ENCODE measurements at places on chromosomes 13 and 19.

DNA sequence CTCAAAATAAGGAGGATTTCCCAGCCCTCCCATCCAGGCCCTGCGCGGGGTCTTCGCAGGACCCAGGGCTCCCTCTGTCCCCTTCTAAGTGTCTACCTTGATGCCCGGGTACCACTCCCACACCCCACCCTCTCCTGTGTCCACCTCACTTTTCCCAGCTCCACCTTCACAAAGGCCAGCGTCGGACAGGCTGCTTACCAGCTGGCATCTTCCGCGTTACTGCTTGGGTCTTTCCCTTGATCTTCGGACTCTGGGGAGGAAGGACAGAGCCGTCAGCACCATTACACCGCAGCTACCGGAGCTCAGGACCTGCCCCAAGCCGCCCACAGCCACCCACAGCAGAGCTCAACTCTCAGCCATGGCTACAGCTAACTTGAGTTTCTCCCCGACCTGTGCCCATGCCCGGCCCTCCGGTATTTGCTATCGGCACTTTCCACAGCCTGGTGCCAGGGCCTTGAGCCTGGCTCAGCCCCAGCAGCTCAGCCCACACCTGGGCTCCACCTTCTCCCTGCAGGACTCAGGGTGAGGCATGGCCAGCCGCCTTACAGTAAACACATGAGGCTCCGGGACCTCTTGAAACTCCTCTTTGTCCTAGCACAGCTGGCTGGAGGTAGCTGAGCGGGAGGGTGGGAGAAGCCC lies 3.8 kb downstream of the C13orf46 start:
- DNase-seq = no peak

DNA sequence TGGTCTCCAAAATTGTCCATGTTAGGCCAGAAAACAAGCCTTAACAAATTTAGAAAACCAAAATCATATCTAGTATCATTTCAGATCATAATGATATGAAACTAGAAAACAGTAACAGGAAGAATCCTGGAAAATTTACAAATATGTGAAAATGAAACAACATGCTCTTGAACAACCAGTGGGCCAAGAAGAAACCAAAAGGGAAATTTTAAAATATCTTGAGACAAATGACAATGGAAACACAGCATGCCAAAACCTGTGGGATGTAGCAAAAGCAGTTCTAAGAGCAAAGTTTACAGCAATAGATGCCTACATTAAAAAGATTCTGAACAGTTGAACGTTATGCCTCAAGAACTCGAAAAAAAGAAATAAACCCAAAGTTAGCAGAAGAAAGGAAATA lies 32.6 kb downstream of the VWA8 start:
- no peak for DNase-seq

DNA sequence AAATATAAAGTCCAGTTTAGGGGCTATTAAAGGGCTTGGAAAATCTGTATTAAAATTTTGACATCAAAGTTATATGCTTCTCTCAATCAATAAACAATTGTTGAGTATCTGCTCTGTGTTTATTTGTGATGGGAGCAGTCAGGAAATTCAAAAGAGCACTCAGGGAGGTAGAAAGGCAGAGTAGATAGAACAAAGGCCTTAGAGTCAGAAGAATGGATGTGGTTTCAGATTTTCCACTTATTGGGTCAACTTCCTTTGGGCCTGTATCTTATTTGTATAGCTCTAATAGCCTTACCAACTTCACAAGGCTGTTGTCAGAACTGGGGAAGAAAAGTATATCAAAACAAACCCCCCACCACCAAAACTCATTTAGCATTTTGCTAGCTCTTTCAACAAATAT lies 302.6 kb downstream of the SPRY2 start:
- DNase-seq = no peak

- DNase-seq = peak; percentile 22
Measured at GRCh38 chr19:40279120-40279551, 6.0 kb downstream of the AKT2 start.

- no peak for DNase-seq
Measured at GRCh38 chr19:38674388-38675171, 27.1 kb downstream of the ACTN4 start.

GRCh38 chr19:34403784-34404108 lies 453 bp upstream of the PDCD2L start:
- no peak for DNase-seq

DNA sequence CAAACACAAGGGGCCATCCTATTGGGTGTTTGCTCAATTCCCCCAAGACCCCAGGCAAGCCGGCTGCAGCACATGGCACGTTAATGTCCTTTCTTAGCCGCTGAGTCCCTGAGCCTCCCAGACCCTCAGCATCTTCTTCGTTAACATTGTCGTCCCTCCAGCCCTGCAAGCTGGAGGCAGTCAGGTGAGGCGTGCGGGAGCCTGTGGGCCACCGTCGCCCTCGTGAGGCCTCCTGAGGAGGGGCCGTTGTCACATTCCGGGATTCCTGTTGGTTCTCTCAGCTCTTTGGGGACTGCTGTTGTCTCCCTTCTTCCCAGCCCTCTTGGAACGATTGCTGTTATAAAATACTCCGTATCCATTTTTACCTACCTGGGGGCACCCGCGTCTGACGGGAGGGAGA lies 140.6 kb downstream of the KDM4B start:
- DNase-seq = no peak

DNA sequence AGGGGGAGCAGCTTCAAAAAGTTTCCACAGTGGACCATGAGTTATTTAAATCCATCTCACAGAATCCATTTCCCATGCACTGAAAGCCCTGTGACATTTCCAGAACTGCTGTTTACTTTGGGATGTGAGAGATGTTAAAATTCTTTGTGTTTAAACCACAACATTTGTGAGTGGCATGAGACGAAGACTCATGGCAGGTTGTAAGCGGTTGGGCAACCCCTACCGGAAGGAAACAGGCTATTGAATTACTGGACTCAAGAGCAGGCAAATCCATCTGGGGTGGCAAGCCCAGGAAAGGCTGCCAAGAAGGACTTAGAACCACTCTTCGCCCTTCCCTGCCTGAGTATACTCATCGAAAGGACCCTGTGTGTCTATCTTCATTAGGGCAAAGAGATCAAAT lies 22.3 kb upstream of the CLDN10 start:
- DNase-seq = no peak

DNA sequence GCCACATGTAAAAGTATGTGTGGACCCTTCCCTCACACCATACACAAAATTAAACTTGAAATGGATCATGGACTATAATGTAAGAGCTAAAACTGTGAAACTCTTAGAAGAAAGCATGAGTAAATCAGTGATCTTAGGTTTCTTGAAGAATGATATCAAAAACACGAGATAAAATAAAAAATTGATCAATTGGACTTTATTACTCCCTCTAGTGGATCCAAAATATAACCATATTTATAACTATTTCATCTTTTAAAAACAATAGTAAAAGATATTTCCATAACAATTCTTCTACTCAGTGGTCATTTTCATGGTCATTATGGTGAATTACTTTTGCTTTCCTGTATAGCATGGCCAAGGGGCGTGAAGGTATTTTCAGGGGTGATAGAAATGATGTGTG lies 174.6 kb upstream of the LSM14A start:
- no peak for DNase-seq

GRCh38 chr13:97395447-97396136 lies 38.4 kb upstream of the RAP2A start:
- no peak for DNase-seq

DNA sequence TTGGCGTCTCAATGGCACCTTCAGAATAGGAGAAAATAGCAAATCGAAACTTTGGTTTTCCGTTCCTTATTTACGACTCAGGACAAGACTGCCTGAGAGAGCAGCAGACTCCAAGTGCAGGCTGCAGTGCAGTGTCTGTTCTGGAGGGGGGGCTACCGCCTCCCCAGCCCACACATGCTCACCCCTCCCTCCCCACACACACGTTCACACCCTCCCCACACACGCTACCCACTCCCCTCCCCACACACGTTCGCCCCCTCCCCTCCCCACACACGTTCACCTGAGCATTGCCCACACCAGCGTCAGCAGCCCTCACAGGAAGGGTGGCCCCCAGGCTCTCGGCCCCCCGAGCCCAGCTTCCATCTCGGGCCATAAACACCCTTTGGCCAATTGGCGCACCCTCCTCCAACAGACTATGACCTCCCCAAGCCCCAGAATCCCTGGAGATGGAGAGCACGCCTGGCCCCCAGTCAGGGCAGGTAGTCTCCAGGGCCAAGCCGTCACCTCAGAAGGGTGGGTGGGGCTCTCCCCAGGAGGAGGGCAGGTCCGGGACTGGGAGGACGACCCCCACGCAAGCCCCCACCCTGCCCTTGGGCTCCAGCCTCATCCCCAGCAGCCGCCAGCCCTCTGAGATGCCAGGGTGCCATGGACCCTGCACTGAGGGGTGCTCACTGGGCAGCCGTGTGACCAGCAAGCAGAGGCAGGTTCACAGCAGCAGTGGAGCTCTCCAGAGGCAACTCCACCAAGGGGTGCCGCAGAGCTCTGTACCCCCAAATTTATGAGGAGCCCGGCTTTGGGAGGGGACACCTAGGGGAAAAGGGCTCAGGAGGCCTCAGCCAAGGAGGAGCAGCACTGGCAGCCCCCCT lies 27.5 kb downstream of the RASA3 start:
- DNase-seq = no peak

DNA sequence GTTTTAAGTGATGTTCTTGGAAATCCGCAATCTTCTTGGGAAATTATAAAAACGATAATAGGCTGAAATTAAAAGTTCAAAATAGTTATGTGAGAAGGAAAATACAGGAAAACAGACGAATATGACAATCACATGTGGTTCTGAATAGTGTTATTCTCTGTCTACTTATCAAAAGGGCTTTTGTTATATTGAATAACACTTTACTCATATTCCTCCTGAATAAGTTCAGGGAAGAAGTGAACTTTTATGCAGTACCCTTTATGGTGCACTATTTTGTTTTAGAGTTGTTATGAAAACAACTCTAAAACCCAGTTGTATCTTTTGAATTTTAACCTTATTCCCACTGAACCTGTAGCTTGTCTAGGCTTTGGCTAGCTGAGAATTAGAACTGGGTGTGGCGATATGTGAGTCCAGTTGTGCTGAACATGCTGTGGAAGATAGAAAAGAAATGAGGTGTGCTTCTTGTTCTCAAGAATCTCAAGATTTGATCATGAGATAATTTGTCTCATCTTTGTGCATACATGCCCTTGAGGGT lies 384.4 kb downstream of the LMO7 start:
- DNase-seq = no peak

DNA sequence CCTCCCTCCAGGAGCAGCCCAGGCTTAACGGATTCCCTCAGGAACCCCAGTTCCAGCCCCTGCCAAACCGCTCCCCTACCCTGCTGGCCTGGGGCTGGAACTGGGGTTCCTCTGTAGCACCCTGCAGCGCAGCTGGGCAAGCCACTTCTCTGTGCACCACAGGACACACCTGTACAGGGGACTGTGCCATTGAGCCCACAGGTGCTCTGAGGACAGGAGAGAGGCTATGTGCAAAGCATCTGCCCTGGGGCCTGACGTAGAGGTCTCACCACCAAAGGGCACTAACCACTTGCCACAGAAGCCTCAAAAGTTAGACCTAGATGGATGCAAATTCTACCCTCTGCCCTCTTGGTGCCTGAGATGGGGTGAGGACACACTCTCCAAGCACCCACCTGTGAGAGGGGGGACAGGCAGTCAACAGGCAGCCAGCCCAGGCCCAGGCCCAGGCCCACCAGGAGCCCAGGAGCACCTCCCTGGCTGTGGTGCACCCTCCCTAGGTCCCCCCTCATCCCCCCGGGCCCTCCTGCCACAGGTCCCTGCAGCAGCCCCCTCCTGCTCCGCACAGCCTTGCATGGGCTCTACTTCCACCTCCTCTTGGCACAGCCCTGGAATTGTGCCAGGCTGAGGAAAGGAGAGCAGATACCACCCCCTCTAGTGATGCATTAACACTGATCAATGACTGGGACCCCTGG lies 27.6 kb upstream of the SLC35E1 start:
- no peak for DNase-seq

DNA sequence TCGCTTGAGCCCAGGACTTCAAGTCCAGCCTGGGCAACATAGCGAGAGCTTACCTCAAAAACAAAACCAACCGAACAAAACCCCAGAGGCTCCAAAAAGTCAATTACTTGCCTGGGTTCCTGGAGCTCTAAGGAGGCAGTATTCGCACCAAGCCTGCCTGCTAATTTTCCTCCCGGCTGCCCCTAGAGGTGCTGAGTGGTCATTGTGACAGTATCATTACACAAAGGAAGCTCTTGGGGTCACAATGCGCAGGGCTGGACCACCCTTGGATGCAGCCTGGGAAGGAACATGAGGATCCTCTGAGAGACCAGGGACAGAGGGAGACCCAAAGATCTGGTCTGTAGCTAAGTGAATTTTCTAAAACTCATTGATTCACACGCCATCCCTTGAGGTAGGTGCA lies 8.5 kb upstream of the PEX11G start:
- no peak for DNase-seq

GRCh38 chr13:51152701-51153100 lies 41.6 kb upstream of the C13orf42 start:
- no peak for DNase-seq

DNA sequence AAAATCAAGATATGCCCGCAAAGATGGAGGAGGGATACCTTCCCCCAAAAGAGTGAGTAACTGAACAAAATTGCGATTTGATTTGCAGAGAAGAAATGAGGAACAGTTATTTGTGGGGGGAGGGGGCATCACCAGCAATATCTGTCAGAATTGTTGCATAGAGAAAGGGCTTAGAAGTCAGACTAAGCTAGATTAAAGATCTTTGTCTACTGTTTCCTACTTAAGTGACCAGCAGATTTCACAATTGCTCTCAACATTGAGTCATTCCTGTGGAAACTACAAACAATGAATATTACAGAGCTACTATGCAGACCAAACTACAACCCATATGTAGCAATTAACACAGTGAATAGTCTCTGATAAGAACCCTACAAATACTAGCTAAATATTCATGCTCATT lies 27.4 kb downstream of the FPR3 start:
- no peak for DNase-seq

GRCh38 chr13:94351292-94351990 lies 128.0 kb downstream of the DCT start:
- DNase-seq = peak; percentile 56

DNA sequence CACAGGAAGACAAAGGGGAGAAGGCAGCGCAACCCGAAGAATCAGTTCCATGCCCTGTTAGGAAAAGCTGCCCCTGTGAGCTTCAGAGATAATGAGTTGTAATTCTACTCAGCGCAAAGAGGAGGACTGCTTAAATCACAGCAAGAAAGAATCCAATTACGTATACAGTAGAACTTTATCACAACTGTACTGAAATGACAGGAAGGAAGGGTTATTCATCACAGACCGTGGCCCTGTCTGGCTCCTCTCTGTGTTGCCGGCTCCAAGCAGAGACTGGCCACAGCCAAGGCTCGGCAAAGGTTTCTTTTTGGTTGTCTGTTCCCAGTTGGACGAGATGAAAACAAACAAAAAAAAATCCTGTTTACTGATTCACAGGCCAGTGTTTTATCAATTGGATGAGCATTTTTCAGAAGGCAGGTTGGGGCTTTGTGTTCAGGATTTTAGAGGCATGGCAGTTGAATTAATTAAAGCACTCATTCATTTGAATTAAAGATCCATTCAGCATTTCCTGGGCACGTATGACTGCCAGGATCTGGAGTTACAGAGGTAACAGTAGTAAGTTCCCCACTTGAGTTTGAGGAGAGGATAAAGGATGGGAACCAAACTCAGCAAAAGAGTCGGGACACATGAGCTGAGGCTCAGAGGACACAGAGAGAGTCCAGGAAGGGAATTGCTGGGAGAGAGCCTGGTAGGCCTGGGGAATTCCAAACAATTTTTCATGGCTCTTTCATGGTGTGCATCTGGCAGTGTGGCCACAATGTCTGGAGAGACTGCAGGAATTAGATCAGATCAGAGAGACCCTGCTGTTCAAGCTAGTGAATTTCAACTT lies 341.0 kb downstream of the DNAJC15 start:
- no peak for DNase-seq

GRCh38 chr13:34733721-34734120 lies 208.3 kb upstream of the NBEA start:
- peak; percentile 48 for DNase-seq
